Right lobe of liver (tissue), 6 donors: ENCODE measurements at places on chromosomes 11 and 22.

GRCh38 chr11:17673951-17674350, 45.4 kb upstream of the MYOD1 start:
- no peak overlapping the region for H3K4me3 ChIP-seq
- H3K36me3 ChIP-seq, result no peaks in the 10 kb centered on the region
- no peak for DNase-seq
- H3K4me1 ChIP-seq, result no peaks in the 10 kb centered on the region
- no peak overlapping the region for H3K27ac ChIP-seq
- H3K27me3 ChIP-seq, result peaks cover 2% of the 10 kb centered on the region

- H3K36me3 ChIP-seq, result no peaks in the 10 kb centered on the region
- H3K4me3 ChIP-seq, result no peak overlapping the region
- no peaks in the 10 kb centered on the region for H3K4me1 ChIP-seq
These were observed 19.3 kb downstream of the MOB2 start for GRCh38 chr11:1467270-1467669.

DNA sequence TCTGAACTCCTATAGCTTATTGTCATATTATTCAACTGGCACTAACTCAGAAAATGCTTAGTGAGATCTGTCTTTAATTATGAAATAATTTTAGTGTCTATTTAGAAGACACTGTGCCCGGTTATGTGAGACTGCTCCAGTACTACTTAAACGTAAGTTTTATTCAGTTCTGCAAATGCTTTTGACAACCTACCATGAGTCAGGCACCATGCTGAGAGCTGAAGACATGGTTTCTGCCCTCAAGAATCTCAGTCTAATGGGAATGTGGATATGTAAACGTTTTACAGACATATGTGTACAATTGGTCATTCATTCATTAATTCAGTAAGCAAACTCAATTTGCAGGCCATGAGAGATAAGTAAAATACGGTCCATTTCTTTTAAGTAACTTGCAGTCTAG, 40.0 kb downstream of the DCUN1D5 start:
- H3K36me3 ChIP-seq, result no peaks in the 10 kb centered on the region
- no peaks in the 10 kb centered on the region for H3K27me3 ChIP-seq
- no peak for DNase-seq
- H3K4me1 ChIP-seq, result no peaks in the 10 kb centered on the region

GRCh38 chr22:16932577-16932976, 75.4 kb downstream of the GAB4 start:
- no peak for DNase-seq
- no peak overlapping the region for H3K4me3 ChIP-seq
- H3K36me3 ChIP-seq, result no peaks in the 10 kb centered on the region
- no peaks in the 10 kb centered on the region for H3K27me3 ChIP-seq
- no peaks in the 10 kb centered on the region for H3K4me1 ChIP-seq

DNA sequence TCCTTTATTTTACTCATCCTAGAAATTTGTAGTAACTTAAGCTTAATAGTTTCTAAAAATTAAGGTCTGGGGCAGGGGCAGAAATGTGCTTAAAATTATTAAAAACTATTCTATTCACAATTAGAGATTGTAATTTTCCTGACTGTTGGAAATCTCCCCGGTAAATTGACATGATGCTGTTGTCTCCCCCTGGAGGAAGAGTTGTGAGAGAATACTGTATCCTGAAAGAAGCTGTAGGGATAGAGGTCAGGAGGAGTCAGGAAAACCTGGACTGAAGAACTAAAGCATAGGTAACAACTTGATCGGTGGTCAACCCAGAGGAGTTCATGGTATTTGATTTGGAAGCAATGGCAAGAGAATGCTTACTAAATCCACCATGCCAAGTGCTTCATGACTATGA, 16.2 kb upstream of the ESAM start:
- H3K27ac ChIP-seq, result no peak overlapping the region
- DNase-seq, result no peak
- H3K4me3 ChIP-seq, result no peak overlapping the region
- no peaks in the 10 kb centered on the region for H3K27me3 ChIP-seq
- no peaks in the 10 kb centered on the region for H3K4me1 ChIP-seq
- no peaks in the 10 kb centered on the region for H3K36me3 ChIP-seq

DNA sequence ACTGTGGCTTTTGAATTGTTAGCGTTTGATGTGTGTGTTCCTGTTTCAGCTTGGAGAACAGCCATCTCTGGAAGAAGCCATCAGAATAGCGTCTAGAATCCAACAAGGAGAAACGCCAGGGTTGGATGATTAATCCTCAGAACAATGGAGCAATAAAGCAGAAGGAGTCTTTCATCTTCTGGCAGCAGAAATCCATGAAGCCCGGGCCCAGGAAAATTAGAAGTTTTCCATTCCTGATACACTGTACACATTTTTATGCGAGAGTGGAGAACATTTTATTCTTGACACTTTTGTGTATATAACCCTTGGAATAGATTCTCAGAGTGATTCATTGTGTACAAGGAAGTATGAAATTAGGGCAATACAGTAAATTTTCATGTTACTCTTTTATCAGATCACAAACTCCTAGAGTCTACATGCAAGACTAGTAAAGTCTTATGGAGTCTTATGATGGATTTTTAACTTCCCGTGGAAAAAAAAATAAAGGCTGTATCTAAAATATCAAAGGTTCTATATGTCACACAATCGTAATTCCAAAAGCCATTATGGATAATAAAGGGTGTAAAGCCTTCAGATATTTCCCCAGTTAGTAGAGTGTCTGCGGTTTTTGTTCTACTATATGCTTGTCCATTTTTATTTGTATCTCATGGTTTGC, 45.9 kb upstream of the WEE1 start:
- no peaks in the 10 kb centered on the region for H3K4me1 ChIP-seq
- H3K27ac ChIP-seq, result no peak overlapping the region
- H3K27me3 ChIP-seq, result no peaks in the 10 kb centered on the region
- H3K36me3 ChIP-seq, result peaks cover 5% of the 10 kb centered on the region

- no peaks in the 10 kb centered on the region for H3K36me3 ChIP-seq
- H3K4me1 ChIP-seq, result no peaks in the 10 kb centered on the region
- no peaks in the 10 kb centered on the region for H3K27me3 ChIP-seq
These were observed 35.5 kb upstream of the CD82 start for GRCh38 chr11:44529895-44530412.

DNA sequence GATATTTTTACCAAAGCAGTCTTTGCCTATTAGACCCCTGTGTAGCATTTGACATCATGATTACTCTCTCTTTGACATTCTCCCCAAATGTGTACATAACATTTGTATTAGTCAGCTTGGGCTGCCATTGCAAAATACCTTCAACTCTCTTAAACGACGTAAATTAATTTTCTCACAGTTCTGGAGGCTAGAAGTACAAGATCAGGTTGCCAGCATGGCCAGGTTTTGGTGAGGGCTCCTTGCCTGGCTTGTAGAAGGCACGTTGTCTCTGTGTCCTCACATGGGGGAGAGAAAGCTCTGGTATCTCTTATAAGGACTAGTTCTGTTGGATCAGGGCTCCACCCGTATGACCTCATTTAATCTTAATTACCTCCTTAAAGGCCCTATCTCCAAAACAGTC, 12.3 kb upstream of the DLAT start:
- H3K4me1 ChIP-seq, result no peaks in the 10 kb centered on the region
- H3K36me3 ChIP-seq, result no peaks in the 10 kb centered on the region
- no peaks in the 10 kb centered on the region for H3K27me3 ChIP-seq

- no peak for DNase-seq
- H3K4me3 ChIP-seq, result no peak overlapping the region
- no peaks in the 10 kb centered on the region for H3K27me3 ChIP-seq
These were observed 10.7 kb upstream of the CD5 start for GRCh38 chr11:61091373-61092279.

DNA sequence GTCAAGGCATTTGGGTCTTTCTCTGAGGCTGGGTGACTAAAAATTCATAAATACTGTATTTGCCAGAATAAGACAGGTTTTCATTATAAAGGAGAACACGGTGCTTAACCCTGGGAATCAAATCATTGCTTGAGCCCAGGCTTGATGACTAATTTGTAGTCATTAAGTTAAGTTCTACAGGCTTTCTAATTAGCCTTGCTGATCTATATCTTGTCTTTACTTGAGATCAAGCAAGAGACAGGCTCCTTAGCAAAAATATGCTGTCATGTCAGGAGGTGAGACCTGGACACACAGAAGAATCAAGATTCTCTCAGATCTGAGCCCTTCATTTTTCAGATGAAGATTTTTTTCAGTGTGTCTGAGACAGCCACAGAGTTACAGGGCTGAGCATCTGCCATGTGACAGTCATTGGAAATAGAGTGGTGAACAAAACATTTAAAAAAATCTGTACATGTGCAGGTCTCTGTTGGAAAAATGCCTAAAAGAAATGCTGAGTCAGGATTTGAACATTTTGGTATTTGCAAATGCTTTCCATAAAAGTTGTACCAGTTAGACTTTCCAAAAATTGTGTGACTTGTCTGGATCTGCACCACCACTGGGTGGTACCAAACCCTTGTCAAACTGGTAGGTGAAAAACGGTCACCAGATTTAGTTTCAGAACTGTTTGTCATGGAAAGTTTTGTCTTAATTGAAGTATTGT, 14.6 kb downstream of the ACAT1 start:
- H3K36me3 ChIP-seq, result peaks cover 69% of the 10 kb centered on the region
- H3K4me1 ChIP-seq, result no peaks in the 10 kb centered on the region
- DNase-seq, result no peak
- H3K27ac ChIP-seq, result no peak overlapping the region

DNA sequence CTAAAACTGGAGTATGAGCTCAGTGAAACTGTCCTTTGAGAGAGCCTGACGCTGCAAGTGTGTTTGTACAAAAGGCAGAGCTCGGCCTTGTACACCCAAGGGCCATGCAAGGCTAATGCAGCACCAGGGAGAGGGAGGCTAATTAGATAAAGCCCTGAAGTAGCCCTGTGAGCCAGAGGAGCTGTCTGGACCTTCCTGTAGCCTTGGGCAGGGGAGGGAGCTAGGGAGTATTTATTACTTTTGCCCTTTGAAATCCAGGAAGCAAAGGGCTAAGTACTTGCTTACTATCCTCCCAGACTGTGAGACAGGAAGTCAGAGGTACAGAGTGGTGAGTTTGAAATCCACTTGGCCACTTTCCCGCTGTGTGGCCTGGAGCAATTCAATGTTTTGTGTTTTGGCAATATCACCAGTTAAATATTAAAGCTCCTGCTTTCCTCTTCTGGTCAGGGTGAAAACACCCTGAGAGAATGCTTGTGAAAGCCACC, 10.2 kb upstream of the LDHA start:
- H3K36me3 ChIP-seq, result no peaks in the 10 kb centered on the region
- H3K27ac ChIP-seq, result peak overlapping the region; percentile 93
- no peaks in the 10 kb centered on the region for H3K27me3 ChIP-seq
- H3K4me3 ChIP-seq, result no peak overlapping the region
- H3K4me1 ChIP-seq, result peaks cover 26% of the 10 kb centered on the region

DNA sequence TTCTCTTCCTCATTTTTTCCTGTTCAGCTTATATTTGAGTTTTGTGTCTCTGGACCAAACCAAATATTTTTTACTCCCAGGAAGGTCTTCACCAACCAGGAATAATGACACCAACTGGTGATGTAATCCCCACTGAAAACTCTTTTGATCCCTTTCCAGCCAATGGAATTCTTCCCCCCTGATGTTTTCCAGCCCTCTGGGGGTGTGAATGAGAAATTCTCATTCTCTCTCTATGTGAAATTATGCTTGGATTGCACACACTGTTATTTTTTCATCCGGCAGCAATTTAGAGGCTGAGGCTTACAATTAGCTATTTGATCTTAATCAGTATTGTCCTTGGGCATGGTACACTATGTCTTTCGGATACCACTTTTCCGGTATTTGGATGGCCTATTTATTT, 39.5 kb upstream of the SLC1A2 start:
- H3K4me1 ChIP-seq, result no peaks in the 10 kb centered on the region
- DNase-seq, result no peak
- no peaks in the 10 kb centered on the region for H3K27me3 ChIP-seq
- no peaks in the 10 kb centered on the region for H3K36me3 ChIP-seq

GRCh38 chr11:35930466-35930865, 13.4 kb upstream of the LDLRAD3 start:
- H3K27ac ChIP-seq, result no peak overlapping the region
- H3K4me3 ChIP-seq, result no peak overlapping the region
- DNase-seq, result no peak

DNA sequence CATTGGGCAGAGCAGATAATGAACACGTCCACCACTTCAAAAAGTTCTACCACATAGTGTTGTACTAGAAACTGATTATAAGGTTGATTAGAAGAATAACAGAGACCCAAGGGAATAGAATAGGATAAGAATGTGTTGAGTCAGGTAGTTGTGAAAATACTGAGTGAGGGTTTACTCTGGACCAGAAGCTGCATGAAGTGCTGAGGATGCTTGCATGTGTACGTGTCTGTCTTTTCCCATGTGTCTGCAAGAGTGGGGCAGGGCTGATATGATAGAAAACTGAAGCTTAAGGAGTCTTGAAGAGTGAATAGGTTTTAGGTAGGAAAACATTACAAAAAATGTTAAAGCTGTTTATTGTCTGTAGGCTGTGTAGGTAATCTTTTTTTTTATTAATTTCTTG, 20.6 kb downstream of the TRPC6 start:
- no peaks in the 10 kb centered on the region for H3K4me1 ChIP-seq
- no peak overlapping the region for H3K27ac ChIP-seq
- DNase-seq, result no peak
- H3K27me3 ChIP-seq, result no peaks in the 10 kb centered on the region
- H3K4me3 ChIP-seq, result no peak overlapping the region

DNA sequence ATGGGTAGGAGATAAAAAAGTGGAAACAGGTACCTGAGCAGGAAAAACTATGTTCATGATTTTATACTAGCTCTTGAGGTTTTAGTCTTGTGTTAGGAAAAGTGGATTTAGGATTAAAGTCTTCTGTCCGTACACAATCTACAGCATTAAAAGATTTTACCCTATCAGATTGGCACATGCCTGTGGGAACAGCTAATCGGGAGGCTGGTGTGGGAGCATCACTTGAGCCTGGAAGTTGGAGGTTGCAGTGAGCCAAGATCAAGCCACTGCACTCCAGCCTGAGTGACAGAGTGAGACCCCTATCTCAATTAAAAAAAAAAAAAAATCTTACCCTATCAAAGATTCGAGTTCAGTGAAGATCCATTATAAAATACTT, 12.2 kb upstream of the CRKL start:
- peak overlapping the region; percentile 24 for H3K27ac ChIP-seq
- no peak for DNase-seq
- no peaks in the 10 kb centered on the region for H3K27me3 ChIP-seq

DNA sequence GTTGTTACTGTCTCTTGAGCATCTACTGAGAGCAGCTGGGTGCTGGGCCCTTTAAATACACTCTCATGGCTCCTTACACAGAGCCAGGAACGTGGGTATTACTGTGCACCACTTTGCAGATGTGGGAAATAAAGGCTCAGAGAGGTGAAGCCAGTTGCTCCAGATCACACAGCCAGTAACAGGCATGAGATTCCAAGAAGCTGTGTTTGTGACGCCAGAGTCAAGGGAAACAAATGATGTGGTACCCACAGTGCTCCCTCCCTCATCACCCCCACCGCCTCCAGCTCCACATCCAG, 1.4 kb upstream of the PRDM11 start:
- no peak for DNase-seq
- H3K4me1 ChIP-seq, result peaks cover 18% of the 10 kb centered on the region
- no peaks in the 10 kb centered on the region for H3K27me3 ChIP-seq
- no peaks in the 10 kb centered on the region for H3K36me3 ChIP-seq
- H3K27ac ChIP-seq, result no peak overlapping the region
- no peak overlapping the region for H3K4me3 ChIP-seq
